ENCODE measurements at places on chromosomes 12 and 14. TPM values are rescaled to one million over a fixed set of nuclear protein-coding genes. Genes with fewer than 3 reads are reported as not detected.

DNA sequence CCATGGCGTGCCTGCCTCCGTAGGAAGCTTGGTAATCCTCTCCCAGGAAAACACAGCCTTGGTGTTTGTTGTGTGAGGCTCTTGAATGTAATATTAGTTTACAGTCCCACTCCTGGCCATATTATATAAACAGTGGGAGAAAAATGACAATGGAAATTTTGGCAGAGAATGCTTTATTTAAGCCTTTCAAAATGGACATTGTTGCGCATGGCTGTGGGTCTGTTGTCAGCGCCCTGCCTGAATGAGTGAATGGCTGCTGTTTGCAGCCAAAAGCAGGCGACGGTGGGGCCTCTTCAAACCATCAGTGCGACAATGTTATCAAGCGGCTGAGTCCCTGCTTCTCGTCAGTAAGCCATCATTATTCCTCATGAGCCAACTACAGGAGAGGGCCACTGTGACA is 201.8 kb upstream of the RMST start:
- no peaks in the 10 kb centered on the region for H3K4me1 ChIP-seq
- H3K4me3 ChIP-seq = no peak overlapping the region
- H3K27ac ChIP-seq = no peak overlapping the region
- no peaks in the 10 kb centered on the region for H3K27me3 ChIP-seq
- no peaks in the 10 kb centered on the region for H3K36me3 ChIP-seq

GRCh38 chr12:46959502-46959901 is 119.9 kb upstream of the PCED1B start:
- no peaks in the 10 kb centered on the region for H3K27me3 ChIP-seq
- no peak overlapping the region for H3K27ac ChIP-seq
- peaks cover 15% of the 10 kb centered on the region for H3K4me1 ChIP-seq
- no peak for DNase-seq
- H3K36me3 ChIP-seq = no peaks in the 10 kb centered on the region

DNA sequence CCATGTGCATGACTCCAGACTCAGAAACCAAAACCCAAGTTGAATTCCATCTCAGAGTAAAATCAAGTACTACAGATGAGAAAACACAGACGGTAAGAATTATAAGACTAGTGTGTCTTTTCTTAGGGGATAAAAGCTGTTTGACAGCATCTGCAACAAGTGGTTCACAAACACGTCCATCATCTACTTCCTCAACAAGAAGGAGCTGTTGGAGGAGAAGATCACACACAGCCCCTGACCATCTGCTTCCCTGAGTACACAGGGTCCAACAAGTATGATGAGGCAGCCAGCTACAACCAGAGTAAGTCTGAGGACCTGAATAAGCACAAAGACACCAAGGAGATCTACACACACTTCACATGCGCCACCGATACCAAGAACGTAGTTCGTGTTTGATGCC is 110.7 kb upstream of the ATF7IP start:
- peaks cover 29% of the 10 kb centered on the region for H3K4me1 ChIP-seq
- DNase-seq = no peak
- no peak overlapping the region for H3K4me3 ChIP-seq
- H3K36me3 ChIP-seq = no peaks in the 10 kb centered on the region
- no peak overlapping the region for H3K27ac ChIP-seq

- H3K27ac ChIP-seq = no peak overlapping the region
- no peak for DNase-seq
Measured at GRCh38 chr14:75084513-75084912, 15.1 kb downstream of the ZC2HC1C start.

GRCh38 chr12:25591144-25591543 is 38.1 kb upstream of the LMNTD1 start:
- H3K4me1 ChIP-seq = no peaks in the 10 kb centered on the region
- no peak for DNase-seq
- no peaks in the 10 kb centered on the region for H3K27me3 ChIP-seq
- no peak overlapping the region for H3K27ac ChIP-seq
- H3K36me3 ChIP-seq = no peaks in the 10 kb centered on the region

The FOXN3 gene
- total RNA-seq = 104 TPM

The CD27 gene
- total RNA-seq = 0.81 TPM

The NPFF gene
- total RNA-seq = not detected

All from sigmoid colon (tissue), 7 donors.